Activated T-cell treated with anti-CD3 and anti-CD28 coated beads for 4 hours (primary cell): ENCODE measurements at places on chromosomes 4 and X.

GRCh38 chrX:79081895-79082512, 62.5 kb upstream of the GPR174 start:
- peak; percentile 29 for DNase-seq

GRCh38 chrX:104330966-104331365, 76.2 kb upstream of the ESX1 start:
- DNase-seq: no peak

DNA sequence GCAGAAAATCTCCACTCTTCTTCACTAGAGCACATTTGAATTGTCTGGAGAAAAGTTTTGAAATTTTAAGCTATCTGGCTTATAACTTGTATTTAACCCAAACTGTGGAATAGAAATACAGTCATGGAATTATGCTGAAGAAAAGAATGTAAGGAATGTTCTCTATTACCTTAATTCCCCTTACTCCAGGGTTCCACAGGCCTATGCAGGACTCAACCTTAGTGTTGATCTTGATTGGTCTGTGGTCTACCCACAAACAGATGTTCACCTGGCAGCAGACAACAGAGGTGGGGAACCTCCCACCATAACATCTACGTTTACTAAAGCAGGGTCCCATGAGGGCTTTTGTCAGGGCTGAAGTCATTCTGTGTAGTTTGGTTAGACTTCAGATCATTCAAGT, 189.3 kb upstream of the GPRIN3 start:
- no peak for DNase-seq

GRCh38 chr4:113945906-113946305, 33.5 kb downstream of the ARSJ start:
- no peak for DNase-seq

GRCh38 chr4:8582436-8582835, 2.2 kb downstream of the GPR78 start:
- no peak for DNase-seq

DNA sequence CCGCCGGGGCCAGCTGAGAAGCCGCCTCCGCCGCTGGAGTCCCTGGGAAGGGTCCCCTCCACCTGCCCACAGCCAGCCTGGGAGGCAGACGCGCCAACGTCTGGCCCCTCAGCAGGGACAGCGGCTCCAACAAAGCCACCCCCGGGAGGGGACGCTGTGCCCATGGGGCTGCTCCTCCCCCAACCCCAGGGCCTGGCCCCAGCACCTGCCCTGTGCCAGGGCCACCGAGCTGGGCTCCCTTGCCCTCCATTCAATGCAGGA, 6.1 kb upstream of the HMX1 start:
- DNase-seq: no peak

DNA sequence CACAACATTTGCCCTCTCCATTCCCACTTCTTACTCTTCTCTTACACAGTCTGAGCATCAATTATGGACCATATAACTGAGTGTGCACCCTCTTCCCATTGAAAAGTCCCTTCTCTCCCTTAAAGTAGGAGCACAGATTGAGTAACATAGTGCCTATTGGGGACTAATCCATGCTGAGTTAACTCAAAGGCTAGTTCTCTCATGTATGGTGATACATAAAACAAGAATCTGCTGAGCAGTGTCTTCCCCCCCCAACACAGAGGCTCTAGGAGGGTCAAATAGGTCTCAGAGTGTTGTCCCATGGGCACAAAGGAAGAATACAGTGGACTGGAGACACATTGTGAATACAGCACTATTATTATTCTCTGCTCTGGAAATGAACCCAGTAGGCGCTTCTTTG, 274.6 kb upstream of the BOD1L1 start:
- no peak for DNase-seq

GRCh38 chr4:140252742-140253555, 99.0 kb upstream of the MAML3 start:
- peak; percentile 54 for DNase-seq

DNA sequence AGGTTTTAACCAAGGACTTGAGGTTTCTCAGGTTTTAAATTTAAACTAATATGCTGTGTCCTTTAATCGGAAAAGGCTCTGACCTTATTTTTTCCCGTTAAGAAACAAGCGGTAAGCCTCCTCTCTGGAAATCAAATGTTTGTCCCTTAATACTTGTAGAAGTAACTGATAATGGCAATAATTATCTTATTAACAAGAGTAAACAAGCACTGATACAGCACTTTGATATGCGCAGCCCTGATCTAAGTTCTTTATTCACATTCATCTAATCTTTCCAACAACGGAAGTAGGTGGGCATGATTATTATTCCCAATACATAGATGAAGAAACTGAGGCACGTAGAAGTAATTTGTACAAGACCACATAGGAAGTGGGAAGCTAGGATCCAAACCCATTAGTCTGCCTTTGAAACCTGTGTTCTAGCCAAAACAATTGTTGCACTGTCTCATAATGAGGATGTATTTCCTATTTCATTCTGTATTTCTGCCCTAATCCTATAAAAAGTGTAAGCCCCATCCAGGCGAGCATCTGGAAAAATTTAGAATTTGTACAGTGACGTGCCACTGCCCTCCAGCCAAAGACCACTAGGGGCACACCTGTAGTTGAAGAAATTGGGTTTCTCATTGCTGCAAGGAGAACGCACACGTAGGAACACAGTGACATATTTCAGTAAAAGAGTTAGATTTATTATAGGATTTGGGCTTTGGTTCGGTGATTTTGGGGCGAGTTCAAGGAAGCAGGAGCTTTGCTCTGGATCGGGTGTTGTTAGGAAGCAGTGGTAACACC, 606 bp downstream of the CXorf58 start:
- DNase-seq: no peak

DNA sequence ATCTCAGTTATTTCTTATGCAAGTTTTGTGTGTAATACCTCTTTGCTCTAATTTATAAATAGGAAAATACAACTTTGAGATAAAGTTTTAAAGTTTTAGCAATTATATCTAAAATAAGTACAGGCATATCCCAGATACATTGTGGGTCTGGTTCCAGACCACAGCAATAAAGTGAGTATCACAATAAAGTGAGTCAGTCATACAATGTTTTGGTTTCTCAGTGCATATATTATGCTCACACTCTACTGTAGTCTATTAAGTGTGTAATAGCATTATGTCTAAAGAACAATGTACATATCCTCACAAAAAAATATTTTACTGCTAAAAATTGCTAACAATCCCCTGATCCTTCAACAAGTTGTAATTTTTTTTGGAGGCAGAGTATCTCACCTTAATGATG, 49.2 kb downstream of the ANAPC10 start:
- no peak for DNase-seq

- no peak for DNase-seq
These were observed 917.2 kb downstream of the DMD start for GRCh38 chrX:32293962-32294700.

DNA sequence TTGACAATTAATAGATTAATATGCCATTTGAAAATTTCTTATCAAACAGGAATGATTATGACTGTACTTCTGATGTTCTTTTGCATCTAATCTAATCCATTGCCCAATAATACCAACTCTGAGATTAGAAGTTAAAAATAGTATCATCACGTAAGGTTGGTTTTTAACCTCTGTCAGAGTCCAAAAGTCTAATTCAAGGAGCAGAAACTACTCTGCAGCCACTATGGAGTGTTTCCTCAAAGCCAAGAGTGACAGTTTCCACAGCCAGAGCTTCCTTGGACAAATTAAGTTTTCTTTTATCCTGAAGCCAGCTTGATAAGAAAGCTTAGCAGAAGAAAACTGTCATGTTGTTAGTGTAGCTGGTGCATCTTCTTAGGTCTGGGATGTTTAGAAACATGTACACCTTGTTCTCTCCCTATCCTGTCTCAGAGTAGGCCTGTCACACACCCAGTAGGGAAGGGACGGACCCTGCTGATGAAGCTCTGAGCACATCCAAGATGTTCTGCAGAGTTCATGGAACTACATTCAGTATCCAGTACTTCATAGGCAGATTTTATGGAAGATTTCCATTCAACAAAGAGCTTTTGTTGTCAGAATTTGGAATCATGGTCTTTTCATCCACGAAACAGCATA, 20.4 kb upstream of the PI4K2B start:
- no peak for DNase-seq

DNA sequence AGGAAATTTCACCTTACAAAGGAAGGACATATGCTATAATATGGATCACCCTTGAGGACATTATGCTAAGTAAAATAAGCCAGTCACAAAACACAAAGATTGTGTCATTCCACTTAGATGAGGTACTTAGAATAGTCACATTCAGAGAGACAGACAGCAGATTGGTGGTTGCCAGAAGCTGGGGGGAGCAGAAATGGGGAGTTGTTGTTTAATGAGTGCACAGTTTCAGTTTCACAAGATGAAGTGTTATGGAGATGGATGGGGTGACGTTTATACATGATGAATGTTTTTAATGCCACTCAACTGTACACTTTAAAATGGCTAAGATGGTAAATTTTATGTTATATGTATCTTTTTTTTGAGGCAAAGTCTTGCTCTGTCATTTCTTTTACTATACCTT, 14.8 kb upstream of the SPON2 start:
- DNase-seq: no peak

DNA sequence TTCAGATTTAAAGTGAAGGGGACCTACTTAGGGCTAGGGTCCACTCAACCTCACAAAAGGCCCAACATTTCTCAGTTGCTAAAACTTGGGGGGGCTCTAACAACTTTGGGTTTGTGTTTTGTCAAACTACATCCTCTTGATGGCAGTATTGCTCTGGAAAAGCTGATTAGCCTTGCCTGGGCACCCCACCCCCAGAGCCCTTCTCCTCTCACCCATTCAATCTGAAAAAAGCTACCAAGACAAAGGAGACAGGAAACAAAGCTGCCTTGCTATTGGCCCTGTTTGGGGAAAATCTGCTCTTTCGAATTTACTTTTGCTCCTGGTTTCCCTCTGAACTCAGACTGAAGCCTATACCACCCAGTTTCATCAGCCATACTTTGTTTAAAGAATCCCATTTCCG, 195.2 kb upstream of the STK26 start:
- no peak for DNase-seq

DNA sequence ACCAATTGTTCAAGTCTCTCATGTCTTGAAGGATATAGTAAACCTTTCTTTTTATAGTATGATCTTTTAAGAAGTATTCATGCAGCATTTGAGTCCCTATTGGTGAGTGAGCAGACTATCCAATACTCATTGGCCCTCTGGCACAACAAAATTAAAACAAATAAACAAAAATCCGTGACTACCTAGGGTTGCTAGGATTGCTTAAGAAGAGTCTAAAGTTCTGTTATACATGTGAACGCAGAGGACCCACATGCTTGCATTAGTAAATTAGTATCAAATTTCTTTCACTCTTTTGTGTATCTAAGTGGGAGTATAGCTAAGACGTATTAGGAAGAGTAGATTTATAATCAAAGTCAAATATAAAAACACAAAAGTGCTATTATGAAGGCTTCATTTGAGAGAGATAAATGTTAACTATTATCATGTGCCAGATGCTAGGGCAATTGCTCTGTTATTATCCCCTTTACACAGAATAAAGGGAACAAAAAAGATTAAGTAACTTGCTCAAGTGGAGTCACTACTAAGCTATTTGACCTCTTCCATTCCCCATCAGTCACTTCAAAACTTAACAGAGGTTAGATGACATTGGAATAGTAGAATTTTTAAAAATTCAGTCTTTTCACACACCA, 29.2 kb upstream of the LARP1B start:
- no peak for DNase-seq

DNA sequence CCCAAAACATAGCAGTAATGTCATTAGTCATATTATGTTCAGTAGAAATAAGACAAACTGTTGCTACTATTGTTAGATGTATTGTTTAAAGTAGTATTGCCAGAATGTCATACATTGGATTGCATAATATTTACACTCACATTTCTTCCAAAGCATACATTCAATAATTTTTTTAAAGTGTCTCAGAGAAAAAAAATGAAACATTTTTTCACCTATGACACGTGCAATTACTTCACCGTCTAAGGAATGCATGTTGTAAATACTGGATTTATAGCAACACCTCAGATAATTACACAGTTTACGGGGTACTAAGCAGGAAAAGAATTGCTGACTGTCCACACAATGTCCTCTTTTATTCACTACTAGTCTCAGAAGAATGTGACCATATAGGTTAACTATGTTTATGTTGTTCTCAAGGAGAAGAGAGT, 162.1 kb downstream of the PCDH18 start:
- no peak for DNase-seq

- DNase-seq: no peak
These were observed 58.5 kb downstream of the SLC2A9 start for GRCh38 chr4:9962611-9963314.

GRCh38 chr4:8904041-8904501, 32.4 kb upstream of the HMX1 start:
- DNase-seq: no peak

DNA sequence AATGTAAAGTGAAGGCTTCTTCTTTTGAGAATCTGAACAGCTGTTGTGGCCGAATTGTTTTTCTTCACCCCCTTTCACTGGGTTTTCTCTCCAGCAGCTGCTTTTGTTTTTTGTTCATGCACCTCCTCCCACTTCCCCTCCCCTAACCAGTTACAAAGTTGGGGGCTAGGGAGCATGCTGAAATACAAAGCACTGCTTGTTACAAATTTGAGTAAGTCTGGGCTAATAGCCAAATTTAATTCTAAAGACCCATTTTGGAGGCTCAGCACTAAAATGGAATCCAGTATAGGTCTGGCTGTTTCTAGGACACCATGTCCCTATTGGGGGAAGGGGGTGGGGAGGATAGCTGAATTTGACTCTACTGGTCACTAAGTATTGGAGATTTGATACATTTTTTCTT, 89.2 kb upstream of the GPM6B start:
- no peak for DNase-seq

- no peak for DNase-seq
These were observed 4.0 kb downstream of the PRPS1 start for GRCh38 chrX:107632346-107632745.

- DNase-seq: no peak
These were observed 29.1 kb downstream of the SPARCL1 start for GRCh38 chr4:87500092-87500462.

- no peak for DNase-seq
These were observed 758 bp downstream of the SCFD2 start for GRCh38 chr4:53365121-53365485.

- DNase-seq: no peak
These were observed 85.9 kb downstream of the MAOA start for GRCh38 chrX:43741843-43742573.

DNA sequence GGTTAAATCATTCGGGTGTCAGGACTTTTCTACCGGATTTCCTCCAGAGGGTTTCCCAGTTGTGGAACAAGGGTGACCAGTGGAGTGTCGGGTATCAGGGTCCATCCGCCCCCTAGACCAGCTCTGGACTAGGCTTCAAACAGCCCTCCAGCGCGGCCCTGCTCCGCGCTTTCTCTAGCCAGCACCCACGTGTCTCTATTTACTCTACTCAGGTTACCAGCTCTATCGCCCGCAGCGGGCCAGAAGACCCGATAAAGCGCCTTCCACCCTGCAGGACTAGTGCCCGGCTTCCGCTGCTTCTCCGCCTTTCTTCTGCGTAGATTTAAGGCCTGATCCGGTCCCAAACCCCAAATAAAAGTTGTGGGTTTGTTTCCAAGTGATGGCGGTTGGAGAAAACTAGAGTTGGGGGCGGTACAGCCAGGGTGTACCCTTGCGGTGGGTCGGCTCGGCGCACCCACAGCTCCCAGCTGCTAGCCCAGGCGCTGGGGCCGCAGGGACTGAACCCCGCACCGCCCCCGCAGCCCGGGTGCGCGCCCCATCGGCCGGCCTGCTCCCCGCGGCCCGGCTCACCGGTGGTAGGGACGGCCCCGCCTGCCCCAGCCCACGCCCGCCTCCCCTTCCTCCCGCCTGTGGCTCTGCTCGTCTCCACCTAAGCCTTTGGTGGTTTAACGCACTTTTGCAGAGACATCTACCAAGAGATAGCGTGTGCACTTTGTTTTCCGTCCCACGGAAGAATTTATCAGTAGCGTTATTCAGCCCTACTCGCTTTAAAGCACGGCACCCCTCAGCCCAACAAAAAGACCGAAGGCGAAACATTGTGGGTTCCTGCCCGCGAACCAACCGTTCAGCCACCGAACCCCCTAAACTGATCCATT, 2.1 kb downstream of the LEF1 start:
- DNase-seq: no peak
